ENCODE measurements at places on chromosomes 7 and 10.

- DNase-seq, result no peak
Measured at GRCh38 chr7:7519056-7519455, 16.6 kb downstream of the COL28A1 start.

DNA sequence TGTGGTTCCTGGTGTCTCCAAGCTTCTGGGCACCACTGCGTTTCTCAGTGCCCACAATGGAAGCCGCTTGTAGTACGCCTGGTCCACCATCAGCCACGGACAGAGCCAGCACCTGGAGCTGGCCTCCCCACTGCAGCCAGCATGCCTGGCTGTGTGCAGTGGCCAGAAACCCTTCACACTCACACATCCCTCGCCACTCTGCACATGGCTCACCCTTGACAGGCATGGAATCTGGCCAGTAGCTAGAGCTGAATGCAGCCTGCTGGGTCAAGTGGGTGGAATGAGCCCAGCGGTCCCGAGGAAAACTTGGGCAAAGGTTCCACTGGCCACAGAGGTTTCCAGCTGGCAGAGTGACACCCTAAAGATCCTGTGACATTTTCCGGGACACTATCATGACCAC is 146.0 kb upstream of the ADO start:
- DNase-seq, result no peak

GRCh38 chr10:60388116-60388625 is 1.5 kb downstream of the ANK3 start:
- no peak for DNase-seq

DNA sequence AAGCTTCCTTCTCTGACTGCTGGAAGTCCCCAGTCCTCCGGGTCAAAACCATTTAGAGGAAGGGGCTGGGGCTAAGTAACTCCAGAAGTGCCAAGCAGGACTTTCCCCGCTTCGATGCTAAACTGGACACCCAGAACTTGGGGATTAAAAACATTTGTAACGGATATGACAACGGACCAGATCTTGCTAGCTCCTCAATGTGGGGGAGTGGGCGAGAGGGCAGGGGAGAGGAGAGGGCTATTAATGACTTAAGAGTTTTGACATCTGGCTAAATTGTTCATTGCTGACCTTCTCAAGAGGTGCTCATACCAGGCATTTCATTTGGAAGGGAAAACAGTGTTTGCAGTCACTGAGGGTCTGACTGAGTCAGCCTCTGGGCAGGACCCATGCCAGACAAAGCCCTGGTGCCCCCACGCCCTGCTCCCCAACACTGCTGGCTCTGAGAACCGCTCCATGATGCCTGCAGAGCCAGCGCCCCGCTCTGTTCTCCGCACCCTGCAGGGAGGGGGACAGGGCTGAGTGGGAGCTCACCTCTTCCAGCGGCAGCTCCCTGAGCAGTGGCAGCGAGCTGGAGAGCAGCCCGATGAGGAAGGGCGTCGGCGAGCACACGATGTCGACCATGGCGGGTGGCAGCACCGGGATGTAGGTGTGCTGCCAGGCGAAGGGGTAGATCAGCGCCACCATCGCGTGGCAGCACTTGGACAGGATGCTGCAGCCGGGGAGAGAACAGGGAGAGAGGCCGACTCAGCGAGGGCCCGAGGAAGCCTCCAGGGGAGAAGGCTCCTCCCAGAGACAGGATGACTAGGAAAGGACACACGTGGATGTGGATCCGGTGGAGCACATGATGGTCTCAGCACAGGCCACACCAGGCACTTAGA is 47.7 kb upstream of the MKRN1 start:
- DNase-seq, result no peak

DNA sequence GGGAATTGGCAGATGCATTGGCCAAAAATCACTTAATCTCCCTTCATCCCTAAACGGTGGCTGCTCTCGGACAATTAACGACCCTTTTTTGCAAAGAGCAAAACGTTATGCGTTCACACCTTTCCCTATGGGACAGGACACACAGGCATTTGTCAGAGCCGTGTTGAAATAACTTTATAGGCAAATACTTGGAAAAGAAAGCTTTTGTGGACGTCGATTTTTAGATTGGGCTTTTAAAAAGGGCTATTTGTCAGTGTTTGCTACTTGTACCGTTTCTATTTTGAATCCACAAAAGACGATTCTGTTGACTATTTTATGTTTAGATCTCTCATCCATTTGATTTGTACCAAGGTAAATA is 245.6 kb downstream of the SLC25A13 start:
- no peak for DNase-seq

- no peak for DNase-seq
Measured at GRCh38 chr10:125995726-125996304, 99.5 kb downstream of the FANK1 start.

DNA sequence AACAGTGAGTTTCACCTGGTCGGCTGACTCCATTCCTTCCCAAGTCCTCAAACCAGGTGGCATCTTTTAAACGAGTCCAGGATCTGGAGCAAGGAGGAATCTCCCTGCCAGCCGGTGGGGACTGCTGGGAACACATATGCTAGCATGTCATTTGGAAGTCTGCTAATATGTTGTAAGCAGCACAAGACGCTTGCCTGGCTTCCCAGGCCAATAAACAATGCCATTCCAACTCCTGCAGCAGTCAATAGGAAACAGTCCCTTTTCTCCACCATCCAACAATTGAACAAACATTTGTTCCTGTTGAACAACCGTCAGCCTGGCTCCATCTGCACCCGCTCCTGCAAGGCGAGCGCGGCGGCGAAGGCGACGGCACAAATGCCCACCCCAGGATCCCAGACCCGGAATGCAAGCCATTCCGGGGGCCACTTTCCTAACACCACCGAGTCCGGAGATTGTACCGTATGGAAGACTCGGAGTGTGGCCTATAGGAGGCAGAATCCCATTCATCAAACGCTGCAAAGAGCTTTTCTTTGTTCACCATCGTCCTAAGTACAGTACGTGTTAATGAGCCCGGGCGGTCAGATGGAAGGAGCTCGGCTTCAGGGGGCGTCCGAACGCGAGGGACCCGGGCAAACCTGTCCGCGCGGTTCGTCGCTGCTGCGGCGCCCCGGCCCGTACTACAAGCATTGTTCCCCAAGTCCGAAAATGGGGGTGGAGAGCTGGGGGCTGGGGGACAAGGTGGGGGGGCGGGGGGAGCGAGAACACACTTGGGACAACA is 1.6 kb downstream of the FAM53B start:
- DNase-seq, result peak; percentile 45

DNA sequence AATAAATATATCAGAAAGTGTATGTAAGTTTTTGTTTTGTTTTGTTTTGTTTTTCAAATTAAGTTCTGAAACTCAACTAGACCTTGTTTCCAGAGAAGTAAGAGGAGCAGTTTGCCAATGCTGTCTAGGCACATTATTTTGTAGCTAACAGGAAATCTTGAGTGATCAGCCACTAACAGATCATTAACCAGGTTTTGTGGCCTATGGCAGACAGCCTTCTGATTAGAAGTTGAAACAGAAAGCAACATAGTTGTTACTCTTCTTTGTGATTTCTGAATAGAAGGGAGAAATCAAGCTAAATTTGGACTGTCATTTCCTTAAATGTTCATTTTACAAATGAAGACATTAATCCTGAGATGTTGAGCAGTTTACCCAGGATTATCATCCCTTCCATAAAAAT is 142.6 kb downstream of the PLXDC2 start:
- DNase-seq, result no peak

- DNase-seq, result no peak
Measured at GRCh38 chr10:11716686-11717085, 25.5 kb upstream of the ECHDC3 start.

GRCh38 chr7:8389593-8390261 is 43.7 kb upstream of the NXPH1 start:
- DNase-seq, result no peak

GRCh38 chr10:70956029-70956759 is 67.8 kb upstream of the PCBD1 start:
- DNase-seq, result no peak

- no peak for DNase-seq
Measured at GRCh38 chr10:31650010-31650409, 278.6 kb downstream of the ARHGAP12 start.

GRCh38 chr10:101782811-101783735 is at the start of gene NPM3:
TSS of gene NPM3 (minus strand) at chr10:101783446. CDS start at chr10:101783390, 56 bp downstream.
- DNase-seq, result peak; percentile 77

- DNase-seq, result no peak
Measured at GRCh38 chr7:55574051-55574717, 1.9 kb upstream of the VOPP1 start.

GRCh38 chr7:55191161-55191925 is 172.5 kb downstream of the EGFR start:
- DNase-seq, result no peak

DNA sequence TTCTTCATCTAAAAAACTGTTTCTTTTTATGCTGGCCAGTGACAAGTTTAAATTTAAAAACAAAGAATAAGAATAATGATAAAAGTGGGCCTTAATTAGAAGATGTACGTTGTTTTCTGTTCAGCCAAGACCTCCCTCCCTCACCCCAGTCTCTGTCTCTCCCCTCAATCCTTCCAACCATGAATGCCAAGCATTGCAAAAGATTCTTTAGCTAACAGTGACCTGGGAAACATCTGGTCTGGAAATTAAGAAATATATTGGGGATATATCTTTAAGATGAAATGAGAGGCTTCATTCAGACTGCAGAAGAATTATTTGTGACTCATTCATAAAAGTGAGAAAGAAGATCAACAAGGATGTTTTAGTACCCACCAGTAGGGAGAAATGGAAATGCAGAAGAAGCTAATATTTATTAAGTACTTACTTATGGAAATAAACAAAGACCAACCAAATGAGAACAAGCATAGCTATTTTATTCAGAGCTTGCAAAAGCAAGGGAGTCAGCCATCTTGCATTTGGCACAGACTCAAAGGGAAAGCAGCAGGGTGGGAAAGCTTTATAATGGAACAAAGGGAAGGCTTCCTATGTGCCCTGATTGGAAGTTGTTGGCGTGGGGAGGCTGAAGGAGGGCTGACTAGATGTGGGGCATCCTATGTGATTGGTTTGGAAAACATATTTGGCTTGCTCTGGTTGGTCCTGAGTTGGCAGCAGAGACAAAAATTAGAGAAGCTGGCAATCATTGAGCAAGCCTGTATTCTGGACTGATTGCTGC is 595.4 kb upstream of the GHITM start:
- DNase-seq, result no peak

DNA sequence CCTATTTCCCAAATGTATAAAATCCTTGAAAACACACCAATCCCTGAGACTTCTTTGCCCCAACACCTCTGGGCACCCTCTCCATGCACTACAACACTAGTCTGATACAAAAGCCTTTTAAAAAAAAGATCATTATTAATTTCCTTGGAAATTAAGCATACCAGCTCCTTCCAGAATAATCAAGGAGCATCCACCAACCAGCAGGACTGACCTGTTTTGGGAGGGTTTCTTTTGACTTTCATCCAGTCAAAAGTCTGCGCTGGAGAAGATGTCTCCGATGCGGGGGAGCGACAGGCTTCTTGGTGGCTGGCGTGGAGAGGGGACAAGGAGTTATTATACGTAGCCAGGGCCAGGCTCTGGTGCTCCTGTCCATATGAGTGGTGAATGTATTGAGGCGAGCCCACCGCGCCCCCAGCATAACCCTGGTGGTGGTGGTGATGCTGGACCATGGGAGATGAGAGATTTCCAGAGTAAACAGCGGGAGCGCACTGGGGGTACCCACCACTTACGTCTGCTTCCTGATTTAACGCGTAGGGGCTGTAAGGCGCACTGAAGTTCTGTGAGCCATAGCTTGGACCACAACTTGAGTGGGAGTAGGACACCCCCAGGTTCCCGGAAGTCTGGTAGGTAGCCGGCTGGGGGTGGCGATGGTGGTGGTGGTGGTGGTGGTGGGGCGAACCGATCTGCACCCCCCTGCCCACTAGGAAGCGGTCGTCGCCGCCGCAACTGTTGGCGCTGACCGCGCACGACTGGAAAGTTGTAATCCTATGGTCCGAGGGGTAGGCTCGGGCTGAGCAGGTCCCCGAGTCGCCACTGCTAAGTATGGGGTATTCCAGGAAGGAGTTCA is 527 bp downstream of the HOXA1 start:
- no peak for DNase-seq

DNA sequence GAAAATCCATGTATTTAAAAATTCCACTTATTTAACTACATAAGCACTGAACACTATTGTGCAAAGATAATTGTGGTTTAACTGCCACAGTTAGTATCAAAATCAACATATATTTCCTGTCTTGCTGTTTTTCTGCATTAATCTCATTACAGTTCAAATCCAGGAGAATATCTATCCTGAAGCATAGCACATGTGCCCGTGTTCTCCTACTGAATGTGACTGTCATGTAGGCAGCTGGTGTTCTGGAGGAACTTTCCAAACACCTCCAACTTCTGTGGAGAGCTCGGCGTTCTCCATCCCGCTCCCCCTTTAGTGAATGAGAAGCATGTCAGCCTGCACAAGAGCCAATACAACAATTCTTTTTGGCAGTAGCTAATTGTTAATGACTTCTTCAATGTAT is 76.4 kb upstream of the IKZF1 start:
- no peak for DNase-seq

DNA sequence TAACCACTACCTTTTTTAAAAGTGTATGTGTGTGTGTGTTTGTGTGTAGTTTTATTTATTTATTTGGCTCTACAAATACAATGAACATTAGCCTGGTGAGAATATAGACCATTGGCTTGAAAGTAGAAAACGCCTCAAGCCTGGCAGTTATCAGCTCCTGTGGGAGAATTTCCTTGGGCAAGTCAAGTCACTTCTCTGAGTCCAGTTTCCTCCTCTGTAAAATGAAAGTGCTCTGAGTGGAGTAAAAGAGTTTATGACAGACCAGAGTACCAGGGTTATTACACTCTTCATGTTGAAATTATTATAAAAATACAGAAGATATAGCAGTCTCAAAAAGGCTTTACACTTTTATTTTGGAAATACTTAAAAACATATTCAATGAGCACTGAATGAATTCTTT is 10.1 kb upstream of the RHOBTB1 start:
- DNase-seq, result no peak

DNA sequence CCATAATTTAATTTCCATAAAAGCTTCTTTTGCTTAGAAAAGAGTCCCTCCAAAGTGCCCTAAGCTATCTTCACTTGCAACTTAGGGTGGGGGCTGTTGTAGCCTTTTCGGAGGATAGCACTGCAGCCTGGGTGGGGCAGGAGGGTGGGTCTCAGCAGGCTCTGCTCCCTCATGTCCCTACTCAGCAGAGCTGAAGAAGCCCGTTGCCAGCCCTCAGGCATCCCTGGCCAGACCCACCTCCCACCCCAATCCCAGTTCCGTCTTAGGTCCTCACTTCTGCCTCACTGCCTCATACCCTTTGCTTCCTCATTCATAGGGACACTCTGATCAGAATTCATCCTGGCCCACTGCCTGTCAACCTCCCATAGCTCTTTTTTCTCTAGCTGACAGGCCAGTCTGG is 99.8 kb upstream of the ZMIZ1 start:
- no peak for DNase-seq

DNA sequence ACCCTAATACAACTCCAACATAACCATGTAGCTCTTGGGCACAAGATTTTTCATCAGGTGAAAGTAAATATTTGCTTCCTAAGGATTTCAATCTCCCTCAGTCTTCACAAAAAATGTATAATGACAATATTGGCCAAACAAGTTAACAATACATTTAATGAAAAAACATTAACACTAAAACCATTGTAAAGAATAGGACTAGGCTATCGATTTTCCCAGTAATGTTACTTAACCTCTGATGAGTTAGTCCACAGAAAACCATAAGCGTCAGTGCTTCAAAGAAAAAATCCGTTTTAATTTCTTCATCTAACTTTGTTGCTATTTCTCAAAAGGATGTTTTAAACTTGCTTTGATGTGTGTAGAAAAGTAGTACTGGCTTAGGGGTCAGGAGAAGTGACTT is 1.2 kb downstream of the ZNF33B start:
- DNase-seq, result no peak

- no peak for DNase-seq
Measured at GRCh38 chr7:1856161-1856887, 186.2 kb downstream of the ELFN1 start.
